GM20000 (cell line): ENCODE measurements at places on chromosomes 12 and 14.

DNA sequence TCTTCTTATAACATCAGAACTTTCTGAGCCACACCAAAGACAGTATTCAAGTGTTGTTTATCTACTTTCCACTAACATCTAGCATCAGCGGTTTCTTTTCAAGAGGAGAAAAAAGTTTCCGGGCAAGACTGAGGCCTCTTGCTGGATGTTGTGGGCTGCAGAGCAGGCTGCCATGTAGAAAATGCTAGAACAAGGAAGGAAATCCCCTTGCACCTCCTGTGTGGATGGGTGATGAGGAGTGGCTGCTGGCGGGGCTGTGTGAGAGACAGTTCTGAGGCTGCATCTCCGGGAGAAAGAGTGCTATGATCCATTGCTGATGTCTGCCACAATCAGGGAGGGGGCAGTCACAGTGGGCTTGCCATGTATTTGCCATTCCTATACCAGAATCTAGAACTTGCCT is 37.8 kb upstream of the PPP1CC start:
- DNase-seq = no peak

GRCh38 chr12:18676996-18677588 is 60.7 kb downstream of the PLCZ1 start:
- no peak for DNase-seq

DNA sequence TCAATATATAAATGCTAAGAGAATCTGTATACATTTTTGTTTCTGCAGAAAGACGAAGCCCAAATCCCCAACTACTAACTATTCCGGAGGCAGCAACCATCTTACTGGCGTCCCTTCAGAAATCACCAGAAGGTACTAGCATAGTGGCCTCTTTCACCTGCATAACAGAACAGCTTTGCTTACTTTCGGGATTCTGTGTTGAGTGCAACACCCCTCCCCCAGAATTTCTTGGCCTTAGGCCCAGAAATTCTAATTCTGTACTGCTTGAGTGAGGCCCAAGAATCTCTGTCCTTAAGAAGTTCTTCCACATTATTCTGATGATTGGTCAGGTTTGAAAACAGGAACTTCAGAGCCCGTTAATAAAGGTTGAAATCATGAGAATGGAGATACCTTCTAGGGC is 2.9 kb downstream of the SPX start:
- no peak for DNase-seq

DNA sequence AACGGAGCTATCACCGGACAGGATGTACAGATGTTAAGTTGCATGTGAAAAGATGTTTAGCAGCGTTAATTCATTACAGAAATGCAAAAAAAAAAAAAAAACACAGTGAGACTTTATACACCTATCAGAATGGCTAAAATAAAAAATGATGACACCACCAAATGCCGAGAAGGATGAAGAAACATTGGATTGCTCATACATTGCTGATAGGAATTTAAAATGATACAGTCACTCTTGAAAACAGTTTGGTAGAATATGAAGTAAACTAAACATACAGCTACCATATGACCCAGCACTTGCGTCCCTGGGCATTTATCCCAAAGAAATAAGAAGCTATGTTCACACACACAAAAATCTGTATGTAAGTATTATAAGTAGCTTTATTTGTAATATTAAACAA is 574.1 kb downstream of the SLC16A7 start:
- DNase-seq = no peak

DNA sequence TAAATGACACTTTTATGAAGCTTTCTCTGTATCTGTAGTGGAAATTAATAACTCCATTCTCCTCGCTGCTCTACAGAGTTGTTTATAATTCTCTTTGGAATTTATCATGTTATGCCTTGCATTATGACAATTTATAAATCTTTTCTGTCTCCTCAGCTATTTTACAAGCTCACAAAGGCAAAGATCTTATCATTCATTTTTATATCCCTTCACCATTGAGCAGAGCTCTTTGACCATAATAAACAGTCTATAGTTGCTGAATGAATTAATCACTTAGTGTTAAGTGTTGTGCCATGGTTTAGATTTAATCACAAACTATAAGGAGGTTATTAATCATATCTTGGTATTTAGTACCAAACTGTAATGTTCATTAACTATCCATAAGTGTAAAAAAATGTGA is 126.4 kb downstream of the NAV3 start:
- no peak for DNase-seq

DNA sequence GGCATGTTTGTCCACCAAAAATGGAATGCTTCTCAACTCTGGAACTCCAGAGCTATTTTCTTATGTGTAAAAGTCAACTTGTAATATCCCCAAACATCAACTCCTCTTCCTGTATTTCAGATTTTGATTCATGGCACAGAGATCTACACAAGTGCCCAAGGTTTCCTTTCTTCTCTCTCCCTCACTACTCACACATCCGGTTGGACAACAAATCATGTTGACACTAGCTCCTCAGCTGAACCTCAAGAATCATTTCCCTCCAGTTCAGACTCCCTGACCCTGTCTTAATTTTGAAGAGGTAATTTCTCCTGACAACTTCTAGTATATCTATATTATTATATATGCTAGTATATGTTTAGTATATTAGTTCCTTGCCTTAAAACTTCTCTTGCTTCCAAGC is 485.4 kb upstream of the CCDC196 start:
- no peak for DNase-seq

DNA sequence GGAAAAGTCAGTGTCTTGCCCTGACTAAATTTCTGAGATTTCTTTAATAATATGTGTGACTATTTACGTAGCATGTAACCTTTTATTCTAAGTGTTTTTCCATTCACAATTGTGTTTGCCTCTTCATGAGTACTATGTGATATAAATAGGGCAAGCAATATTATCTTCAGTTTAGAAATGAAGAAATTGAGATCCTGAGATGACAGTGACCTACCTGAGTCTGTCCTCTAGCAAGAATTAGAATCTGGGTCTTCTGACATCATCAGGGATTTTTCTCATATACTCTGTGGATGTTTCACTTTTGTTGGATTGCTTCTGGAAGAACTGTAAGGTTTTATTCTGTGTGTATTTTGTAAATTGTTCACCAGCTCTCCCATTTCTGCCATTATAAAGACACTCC is 35.0 kb downstream of the TMTC2 start:
- DNase-seq = no peak

- DNase-seq = peak; percentile 62
Measured at GRCh38 chr12:6960593-6961277, 9.6 kb downstream of the PTPN6 start.

GRCh38 chr12:81992461-81992860 is 233.3 kb upstream of the PPFIA2 start:
- DNase-seq = no peak

DNA sequence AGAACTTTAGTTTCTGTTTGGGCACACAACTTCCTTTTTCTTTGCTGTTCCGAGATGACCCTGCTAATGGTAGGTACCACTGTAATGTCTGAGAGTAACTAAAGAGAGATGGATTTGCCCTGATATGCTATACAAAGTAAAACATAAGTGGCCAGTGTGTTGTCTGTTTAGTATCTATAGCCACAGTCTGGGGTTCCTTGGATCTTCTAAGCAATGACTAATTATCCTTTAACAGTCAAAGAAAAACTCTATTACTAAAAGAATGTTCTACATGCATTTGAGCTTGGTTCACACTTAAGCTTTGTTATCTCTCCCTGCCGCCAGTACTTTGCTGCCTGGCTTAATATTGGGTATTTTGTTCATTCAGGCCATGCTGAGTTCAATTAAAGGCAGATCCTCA is 1051.9 kb upstream of the FLRT2 start:
- no peak for DNase-seq

GRCh38 chr12:49609059-49609874 is 3.8 kb upstream of the FAM186B start:
- no peak for DNase-seq

DNA sequence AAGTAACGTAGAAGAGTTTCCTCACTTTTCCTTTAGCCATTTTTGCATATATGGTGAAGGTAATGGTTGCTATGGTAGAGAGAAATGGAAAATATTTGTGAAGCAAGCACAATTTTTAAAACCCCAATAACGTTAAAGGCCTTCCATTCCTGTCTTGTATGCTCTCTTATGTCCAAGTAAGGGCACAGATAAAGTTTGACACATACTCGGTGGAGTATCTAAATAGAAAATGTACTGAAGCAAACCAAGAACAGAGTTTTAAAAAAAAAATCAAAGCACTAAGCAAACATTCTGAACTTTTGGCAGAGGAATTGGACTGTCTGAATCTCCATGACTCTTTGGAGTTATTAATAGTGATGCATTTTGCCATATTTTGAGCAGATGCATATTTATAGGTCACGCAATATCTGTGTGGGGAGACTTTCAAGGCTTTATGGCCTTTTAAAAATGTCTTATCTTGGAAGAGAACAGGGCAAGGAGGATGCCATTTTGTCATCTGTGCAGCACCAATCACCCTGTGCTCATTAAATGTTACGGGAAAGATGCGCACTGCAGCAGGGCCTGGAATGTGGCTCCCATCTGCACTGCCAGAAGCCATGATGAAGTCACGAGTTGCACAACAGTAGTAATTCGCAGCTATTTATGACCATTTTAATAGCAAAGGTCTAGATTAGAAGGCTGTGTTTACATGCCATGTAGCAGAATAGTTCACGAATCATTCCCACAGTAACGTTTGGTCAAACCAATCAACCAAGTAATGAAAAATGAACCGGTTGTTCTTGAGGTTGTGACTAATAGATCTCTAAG is 23.3 kb upstream of the AMIGO2 start:
- no peak for DNase-seq

DNA sequence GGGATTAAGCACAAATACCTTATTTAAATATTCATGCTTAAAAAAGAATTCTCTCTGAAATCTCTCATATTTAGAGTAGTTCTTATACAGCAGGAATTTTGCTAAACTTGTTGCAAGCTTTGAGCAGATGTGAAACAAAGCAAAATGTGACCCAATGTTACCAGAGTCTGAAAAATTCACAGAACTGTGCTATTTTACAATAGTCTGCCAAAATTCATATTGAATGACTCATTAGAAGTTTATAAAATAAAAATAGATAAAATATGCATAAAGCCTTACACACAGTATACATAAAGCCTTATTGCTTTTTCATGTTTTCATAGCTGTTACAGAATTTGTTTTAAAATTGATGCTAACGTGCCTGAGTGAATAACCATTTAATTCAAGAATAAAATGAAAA is 17.8 kb upstream of the RHOJ start:
- no peak for DNase-seq

DNA sequence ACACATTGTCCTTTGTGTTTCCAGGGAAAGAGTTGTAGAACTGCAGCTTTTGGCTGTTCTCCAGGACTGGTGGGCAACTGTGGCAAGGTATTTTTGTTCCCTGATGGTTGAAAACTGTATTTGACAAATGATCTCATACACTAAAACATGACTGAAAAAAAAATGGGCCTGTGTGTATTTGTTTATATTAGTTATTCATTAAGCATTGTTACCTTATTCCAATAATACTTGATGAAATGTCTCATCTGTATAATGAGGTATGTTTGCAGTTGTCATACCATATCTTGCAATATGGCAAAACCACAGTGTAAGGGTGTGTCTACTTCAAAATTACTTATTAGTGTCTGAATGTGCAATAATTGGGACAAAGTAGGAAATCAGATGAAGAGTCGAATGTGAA is 479.4 kb upstream of the NOVA1 start:
- DNase-seq = no peak

- no peak for DNase-seq
Measured at GRCh38 chr14:61739133-61739532, 23.1 kb upstream of the SNAPC1 start.

GRCh38 chr14:104654119-104654518 is 35.3 kb upstream of the INF2 start:
- no peak for DNase-seq

- no peak for DNase-seq
Measured at GRCh38 chr14:96136371-96137005, 68.2 kb upstream of the BDKRB2 start.

DNA sequence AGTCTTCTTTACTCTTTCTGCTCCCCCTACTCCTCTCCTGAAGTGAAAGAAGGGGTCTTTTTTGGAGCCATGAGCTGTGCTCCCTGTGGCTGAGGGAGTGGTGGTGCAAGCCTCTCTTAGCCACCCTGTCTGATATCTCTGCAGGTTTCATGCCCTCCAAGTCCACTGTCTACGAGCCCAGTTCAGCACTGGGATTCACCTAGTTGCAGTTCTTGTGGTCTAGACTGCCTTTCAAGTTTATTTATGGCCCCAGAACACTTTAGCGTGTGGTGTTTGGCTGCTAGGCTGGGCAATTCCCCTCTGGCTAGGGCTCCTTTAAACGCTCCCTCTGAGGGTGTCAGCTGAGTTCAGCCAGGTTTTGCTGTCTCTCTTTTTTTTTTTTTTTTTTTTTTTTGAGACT is 908.6 kb downstream of the TRHDE start:
- no peak for DNase-seq

DNA sequence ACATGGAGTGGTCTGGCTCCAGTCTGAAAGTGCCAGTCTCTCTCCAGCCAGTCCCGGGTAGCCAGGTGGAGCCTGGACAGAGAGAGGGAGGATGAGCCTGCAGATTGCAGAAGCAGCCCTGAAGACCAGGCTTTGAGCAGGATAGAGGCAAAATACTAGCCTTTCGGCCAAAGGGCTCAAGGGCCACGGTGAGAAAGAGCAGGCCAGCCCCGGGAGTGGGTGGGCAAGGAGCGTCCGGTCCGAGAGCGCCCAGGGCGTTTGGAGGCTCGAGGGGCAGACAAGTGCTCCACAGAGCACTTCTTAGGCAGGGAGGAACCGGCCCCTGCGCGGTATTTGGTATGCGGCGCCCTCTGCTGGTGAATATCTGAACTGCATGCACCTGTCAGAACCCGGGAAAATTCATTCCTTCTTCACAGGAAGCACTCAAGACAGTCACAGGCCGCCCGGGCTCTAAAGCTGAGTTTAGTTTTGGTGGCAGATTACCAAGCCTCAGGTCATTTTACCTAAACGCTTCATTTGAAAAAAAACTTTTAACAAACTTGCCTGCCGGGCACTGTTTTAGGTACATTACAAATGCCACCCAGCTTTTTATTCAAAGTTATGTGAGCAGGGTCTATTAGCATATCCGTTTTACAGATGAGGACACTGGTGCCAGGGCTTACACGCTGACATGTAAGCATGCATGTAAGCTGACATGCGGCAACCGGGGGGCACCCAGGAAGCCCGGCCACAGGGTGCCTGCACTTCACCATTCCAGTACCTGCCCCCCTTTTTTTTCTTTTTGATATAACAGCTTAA is 21.0 kb upstream of the PSMC1 start:
- DNase-seq = peak; percentile 78

GRCh38 chr14:70780396-70781075 is 28.8 kb downstream of the MAP3K9 start:
- peak; percentile 49 for DNase-seq
